Stimulated activated CD4-positive, alpha-beta T cell treated with anti-CD3 and anti-CD28 coated beads, Interleukin-4, amount 100 ng/mL, for 24 hours (primary cell): ENCODE measurements at places on chromosomes 4 and X.
A peak's percentile ranks its signal among the peaks of the same experiment; 100 is the strongest.

GRCh38 chr4:120434756-120435155 lies 368.1 kb upstream of the MAD2L1 start:
- DNase-seq: no peak

DNA sequence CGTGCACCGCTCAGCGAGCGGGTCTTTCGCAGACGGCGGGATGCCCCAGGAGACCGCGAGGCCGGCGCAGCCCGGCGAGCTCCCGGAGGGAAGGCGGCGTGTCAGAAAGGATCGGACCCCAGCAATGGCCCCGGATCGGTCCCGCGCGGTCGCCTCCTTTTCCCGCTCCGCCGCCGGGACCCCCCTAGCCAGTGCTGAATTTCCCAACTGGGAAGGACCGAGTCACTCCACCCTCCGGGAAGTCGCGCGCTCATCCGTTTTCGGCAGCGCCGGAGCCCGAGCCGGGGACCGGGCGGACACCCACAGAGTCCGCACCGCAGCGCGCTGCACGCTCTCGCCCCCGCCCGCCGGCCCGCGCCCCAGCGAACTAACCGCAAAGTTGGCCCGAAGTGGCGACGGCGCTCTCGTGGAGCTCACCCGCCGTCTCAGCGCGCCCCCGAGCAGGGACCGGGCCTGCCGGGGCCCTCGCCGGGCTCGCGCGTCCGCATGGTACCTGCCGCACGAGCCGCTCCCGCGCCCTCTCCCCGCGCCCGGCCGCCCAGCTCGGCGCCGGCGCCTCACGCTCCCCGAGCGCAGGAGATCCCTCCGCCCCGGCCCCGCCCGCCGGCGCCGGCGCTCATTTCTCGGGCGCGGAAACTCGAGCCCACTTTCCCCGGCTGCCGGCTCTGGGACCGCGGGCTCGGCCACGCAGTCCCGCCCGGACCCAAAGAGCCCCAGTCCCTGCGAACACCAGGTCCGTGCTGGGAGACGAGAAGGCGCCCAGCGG lies at the start of gene FAT1:
Gene FAT1 (minus strand): TSS at position 565 of the 766 bp plus-strand sequence. CDS start 14,029 bp downstream, outside the sequence.
- DNase-seq: no peak

- peak; percentile 11 for DNase-seq
Observed at GRCh38 chrX:101208152-101208905, 11.3 kb upstream of the DRP2 start.

DNA sequence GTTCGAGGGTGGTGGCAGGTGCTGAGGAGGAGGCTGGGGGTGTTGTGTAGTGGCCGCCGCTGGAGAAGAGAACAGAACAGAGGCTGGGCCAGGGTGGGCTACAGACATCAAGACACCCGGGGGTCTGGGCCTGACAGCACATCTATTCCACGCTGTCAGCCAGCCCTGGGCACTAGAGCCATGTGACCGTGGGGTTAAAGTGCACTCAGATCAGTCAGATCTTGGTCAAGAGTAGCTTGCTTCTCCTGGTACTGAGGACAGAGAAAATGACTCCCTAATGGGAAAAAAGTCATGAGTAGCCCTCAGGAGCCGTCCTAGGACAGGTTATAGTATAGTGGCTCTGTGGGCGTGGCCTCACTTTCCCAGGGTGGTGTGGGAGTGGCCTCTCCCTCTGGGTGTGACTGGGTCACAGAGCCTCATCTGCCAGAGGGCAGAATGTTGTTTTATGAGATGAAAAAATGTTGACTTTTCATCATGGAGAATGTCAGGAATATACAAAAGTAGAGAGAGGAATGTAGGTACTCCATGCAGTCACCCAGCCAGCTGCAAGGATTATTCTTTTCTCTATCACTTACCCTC lies 19.4 kb downstream of the TRMT44 start:
- DNase-seq: no peak

GRCh38 chr4:86973668-86974067 lies 38.9 kb downstream of the AFF1 start:
- no peak for DNase-seq

DNA sequence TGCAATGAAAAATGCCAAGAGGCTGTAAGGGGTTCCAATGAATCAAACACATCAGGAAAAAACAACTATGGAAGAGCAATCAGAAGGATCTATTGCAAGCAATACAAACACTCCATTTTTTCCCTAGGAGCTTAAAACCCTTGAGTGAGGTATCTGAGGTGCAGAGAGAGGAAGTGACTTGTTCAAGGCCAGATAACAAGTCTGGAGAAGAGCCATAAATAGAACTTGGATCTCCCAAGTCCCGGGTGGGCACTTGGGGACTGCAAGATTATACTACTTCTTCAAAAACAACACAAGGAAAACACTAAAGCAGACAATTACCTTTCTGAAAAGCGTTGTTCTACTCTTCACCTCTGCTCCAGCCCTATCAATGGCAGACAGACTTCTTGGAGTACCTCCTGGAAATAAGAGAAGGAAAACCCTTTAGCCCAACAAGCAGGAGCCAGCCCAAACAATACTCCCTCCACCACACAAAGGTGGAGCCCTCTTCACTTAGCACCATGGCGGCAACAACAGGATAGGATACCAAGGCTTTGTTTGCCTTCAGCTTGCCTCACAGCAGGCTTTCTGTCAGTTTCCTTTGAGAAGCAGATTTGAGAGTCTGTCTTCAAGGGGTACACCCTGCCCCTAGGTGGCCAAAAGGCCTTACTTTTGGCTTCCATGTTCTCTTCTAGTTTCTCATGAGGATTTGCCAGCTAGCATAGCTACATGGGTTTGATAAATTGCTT lies 26.0 kb downstream of the AIFM1 start:
- DNase-seq: no peak

DNA sequence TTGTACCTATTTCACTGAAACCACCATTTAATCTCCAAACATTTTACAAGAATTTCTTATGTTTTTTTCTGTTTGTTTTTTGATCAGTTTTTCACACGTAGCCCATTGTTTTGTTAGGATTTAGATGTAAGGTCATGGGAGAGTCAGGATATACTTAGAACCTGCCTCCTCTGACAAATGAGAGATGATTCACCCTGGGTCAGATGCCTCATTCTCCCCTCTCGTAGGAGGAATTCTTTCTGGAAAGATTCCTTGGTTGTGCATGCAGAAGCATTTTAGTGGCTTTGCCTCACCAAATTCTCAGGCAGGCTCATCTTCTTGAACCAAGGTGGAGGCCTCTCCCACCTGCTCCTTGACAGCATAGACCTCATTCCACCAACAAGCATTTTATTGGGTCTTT lies 599.3 kb downstream of the SPRY1 start:
- no peak for DNase-seq

DNA sequence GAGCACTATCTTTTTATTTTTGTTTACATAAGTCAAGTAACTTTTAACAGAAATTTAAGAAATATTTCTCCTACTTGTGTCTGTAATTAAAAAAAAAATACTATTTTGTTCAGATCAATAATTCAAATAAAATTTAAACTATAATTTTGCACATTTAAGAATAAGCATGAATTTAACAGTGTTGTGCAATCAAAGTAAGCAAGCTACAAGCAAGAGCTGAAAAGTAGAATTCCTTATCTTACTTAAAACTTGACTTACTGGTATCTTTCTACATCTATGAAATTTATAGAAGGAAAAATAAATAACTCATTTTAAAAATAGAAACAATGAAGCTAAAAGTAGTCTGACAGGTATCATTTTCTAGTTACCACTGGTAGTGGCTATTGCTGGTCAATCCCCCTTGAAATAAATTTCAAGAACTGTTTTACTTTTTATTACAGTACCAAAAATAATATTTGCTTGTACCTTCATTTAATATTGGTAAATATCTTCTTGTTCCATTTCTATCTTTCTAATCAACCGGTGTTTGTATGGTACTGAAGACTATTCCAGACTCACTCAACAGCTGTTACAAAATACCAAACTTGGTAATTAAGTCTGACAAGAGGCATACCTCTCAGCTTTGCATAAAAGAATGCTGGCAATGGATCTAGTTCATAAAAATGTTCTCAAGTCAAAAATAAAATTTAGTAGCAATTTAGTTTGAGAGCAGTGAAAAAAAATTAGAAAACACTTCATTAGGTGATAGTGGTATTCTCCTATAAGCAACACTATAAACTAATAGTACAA lies 62.2 kb downstream of the NOCT start:
- no peak for DNase-seq

GRCh38 chrX:147953976-147954375 lies 27.2 kb upstream of the FMR1NB start:
- no peak for DNase-seq

GRCh38 chr4:112038861-112039260 lies 106.4 kb upstream of the FAM241A start:
- no peak for DNase-seq

DNA sequence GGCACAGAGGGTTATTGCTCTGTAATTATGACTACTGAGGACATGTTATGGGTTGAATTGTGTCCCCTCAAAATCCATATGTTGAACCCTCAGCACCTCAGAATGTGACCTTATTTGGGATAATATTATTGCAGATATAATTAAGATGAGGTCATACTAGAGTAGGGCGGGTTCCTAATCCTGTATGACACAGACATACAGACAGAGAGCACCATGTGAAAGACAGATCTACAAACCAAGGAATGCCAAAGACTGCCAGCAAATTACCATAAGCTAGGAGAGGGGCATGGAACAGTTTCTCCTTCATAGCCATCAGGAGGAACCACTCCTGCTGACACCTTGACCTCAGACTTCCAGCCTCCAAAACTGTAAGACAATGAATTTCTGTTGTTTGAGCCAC lies 115.2 kb upstream of the OTUD4 start:
- DNase-seq: no peak
